Esophagus mucosa (tissue), 1 donor: ENCODE measurements at places on chromosomes 12 and 14.
A peak's percentile ranks its signal among the peaks of the same experiment; 100 is the strongest.

DNA sequence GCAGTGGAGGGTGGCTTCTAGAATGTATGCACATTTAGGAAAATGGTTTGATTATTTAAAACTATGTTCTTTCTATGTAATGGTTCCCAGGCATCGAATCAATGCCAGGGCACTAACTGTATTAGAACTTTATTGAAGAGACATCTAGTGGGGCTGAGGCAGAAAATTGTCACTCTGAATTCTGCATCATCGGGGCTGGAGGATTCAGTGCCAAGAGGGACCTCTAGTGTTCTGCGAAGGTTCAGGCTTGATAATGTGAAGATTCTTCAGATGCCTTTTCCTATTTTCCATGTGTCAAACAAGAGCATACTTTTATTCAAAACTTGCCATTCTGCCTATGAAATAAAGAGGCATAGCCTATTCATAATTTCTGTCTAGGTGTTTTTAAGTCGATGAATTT, 146.3 kb downstream of the CAND1 start:
- no peak for ATAC-seq

GRCh38 chr12:127145929-127146789, 1120.8 kb upstream of the TMEM132C start:
- ATAC-seq, result peak; percentile 67

- ATAC-seq, result no peak
Observed at GRCh38 chr14:39168591-39168990, 1.5 kb downstream of the TRAPPC6B start.

DNA sequence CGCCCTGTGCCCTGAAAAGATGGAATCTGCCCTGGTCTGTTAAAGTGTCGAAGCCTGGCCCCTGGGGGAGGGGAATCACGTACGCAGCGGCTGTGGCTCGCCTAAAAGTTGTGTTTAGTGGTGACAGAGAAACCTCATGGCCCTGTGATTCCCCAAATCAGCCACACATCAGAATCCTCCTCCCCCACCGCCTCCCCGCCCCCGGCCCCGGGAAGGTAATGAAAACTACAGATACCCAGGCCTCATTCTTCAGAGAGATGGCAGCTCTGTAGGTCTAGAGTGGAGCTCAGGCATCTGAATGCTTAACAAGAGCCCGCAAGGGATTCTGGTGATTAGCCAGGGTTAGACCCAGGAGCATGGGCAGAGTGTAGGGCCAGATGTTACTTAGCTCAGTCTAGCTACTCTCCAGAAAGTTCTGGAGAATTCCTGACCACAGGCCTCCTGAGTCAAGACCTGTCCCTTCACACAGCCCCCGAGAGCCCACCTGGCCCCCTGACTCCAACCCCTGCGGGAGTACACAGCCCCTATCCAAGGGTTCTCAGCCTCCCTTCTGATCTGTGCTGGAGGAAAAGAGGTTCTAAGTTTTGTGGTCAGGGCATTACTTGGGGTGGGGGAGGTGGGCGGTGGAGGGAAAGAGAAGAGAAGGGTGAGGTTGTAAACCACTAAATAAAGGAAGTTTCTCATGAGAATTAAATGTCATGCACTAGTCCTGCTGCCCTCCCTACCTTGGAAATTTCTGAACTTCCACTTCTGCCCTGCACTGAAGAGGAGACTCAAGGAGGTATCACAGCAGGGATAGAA, 114.8 kb downstream of the PLXNC1 start:
- peak; percentile 17 for ATAC-seq

- no peak for ATAC-seq
Observed at GRCh38 chr14:92122761-92123160, 992 bp downstream of the CPSF2 start.

DNA sequence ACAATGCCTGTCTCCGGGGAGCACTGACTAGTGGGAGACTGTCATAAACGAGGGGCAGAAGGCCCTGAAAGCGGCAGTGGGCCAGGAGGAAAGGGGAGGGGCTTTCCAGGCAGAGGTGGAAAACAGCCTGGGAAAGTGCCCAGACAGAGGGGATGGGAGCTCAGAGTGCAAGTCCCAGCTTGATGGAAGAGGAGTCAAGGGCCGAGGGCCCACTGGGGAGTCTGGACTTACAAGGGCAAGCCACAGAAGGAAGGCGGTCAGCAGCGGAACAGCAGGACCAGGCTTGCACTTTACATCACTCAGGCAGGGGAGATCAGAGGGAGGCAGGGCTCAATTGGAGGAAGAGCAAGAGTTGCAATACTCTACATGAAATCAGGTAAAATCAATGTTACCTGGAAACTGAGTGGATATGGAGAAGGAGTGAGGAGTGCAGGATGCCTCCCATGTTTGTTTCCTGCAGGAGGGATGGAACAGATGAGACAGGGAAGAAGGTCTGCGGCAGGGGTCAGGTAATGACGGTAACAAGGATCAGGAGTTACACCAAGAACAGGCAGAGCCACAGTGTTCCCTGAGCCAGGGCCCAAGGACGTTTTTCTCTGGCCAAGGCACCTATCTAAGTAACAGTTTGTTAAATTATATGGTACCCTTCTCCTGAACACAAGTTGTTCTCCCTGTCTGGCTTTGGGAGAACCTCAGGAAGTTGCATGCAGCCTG, 23.8 kb downstream of the PXN start:
- ATAC-seq, result no peak

DNA sequence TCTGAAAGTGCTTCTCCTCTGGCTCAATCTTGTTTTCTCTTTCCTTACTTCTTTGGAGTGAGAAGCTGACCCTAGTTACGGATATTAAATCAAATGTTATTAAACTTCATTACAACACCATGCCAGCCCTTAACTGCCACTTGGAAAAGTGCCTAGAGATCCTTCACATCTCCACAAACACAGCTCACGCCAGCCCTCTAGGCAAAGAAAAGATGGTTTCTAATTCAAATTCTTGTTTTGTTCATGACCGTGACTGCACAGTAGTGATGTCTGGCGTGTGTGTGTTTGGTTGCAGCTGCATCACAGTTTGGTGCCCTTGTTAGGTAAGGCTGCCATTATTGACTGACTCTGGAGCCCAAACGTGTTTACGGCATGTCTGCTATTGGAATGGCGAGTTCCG, 113.0 kb downstream of the BEGAIN start:
- no peak for ATAC-seq

DNA sequence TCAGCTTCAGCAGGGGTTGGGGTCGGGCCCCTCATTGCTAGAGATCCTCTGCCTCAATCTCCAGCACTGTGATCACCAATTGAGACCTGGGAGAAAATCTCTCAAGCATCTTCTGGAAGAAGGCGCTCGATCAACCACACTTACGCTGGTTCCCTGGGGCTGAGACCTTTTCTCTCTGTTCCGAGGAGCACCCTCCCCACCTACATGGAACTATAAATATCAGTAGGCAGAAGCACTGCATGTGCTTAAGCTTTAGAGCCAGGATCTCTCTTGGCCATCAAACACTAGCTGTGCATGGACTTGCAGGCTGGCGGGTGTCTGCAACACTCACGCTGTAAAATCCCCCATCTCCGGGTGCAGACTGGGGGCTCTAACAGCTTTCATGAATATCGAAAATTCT, 38.2 kb upstream of the KCNA1 start:
- no peak for ATAC-seq

GRCh38 chr12:103799857-103800771, 40.9 kb downstream of the NT5DC3 start:
- peak; percentile 98 for ATAC-seq
